Stimulated activated CD4-positive, alpha-beta T cell treated with anti-CD3 and anti-CD28 coated beads, TNF-alpha, amount 100 ng/mL, for 4 hours (primary cell): ENCODE measurements at places on chromosomes 12 and 14.
A peak's percentile ranks its signal among the peaks of the same experiment; 100 is the strongest.

GRCh38 chr12:125166041-125166440 lies 100.8 kb downstream of the AACS start:
- no peak for DNase-seq

- DNase-seq = peak; percentile 26
These were observed 16.0 kb upstream of the ENDOU start for GRCh38 chr12:47741340-47741703.

GRCh38 chr14:64095620-64096019 lies 198.6 kb downstream of the ESR2 start:
- no peak for DNase-seq

- DNase-seq = no peak
These were observed 17.3 kb upstream of the CCDC196 start for GRCh38 chr14:66468778-66469367.

DNA sequence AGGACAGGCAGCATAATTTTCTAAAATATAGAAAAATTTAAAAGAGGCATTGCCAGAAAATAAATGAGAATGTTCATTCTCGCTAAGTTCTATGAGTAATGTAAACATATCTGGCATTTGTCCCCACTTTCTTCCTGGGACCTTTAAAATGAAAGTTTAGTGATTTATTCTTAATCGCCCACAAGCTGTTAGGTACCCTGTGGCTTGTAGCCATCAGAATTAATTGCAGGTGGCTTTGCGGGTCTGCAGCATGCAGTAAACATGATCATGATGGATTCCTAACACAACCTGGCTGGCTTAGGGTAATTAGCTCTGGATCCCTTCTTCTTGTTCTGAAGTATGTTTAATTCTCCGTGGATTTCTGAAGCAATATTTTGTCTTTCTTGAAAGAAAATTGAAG lies 103.5 kb upstream of the FRMD6 start:
- DNase-seq = no peak

DNA sequence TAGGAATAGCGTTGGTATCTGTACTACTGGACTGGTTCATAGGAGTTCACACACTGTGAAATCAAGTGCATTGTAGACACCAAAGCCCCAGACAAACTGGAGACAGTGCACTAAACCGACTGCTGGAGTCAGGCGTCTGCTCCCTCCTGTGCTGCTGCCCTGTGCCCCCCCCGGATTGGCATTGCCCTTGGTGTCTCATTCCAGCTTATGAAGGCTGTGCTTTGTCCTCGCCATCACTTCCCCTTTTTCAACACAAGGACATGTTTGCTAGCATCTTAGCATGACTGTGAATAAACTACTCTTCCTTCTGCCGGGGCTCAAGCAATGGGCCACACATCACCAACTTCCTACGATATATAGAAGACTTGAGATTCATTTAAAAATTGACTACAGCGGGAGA lies 84.0 kb downstream of the TMCC3 start:
- no peak for DNase-seq

DNA sequence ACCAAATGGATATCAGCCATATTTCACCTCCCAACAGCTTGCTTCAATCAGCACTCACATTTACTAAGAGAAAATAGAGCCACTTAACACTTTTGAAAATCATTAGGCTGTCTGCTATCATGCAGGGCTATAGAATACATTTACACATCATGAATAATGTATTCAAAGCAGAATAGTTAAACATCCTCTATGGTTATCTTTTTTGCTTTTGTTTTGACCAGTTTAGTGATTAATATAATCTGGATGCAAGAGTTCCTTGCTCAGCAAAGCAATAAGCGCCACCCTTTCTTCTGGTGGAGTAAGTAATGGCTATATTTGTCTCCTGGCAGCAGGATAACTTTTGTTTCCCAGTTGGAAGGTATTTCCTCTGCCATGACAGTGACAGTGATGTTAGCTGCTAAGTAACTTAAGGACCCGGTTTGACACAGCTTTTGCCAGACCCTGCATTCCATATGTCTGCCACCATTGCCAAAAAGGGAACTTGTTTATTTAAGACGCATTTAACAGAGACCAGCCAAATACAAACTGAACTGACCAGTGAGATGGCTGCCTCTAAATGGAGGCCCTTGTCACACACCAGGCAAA lies 70.3 kb upstream of the NR2C1 start:
- no peak for DNase-seq

DNA sequence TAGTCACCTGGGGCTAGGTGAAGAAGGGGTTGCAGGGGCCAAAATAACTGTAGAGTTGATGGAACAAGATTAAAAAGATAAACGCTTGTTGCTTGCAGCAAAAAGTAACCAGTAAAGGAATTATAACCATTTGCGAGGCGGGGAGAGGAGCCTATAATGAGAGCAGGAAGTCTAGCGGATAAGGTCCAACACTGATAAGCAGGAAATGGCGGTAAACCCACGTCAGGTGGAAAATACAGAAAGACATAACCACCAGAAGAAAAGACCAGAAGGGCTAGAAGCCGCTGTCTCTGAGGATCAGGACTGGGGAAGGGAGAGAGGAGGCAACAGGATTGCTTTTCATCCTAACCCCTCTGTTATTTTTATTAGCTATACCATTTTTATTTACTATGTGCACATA lies 303.3 kb downstream of the DPF3 start:
- no peak for DNase-seq

DNA sequence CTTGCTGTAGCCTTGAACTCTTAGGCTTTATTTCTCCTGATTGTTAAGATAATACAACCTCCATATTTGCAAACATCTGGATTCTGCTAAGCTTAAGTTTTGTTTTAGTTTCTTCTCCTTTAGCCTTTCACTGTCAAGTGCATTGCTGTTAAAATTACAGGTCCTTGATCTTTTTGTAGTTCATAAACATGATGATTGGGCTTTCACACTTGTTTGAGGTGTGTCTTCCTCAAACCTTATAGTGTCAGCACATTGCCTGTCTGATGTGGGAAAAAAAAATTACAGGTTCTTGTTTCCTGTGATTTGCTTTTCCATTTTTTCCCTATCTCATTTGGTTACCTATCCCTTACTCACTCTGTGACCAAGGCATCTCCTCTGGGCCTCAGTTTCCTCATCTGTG lies 59.2 kb downstream of the BICDL1 start:
- DNase-seq = no peak

DNA sequence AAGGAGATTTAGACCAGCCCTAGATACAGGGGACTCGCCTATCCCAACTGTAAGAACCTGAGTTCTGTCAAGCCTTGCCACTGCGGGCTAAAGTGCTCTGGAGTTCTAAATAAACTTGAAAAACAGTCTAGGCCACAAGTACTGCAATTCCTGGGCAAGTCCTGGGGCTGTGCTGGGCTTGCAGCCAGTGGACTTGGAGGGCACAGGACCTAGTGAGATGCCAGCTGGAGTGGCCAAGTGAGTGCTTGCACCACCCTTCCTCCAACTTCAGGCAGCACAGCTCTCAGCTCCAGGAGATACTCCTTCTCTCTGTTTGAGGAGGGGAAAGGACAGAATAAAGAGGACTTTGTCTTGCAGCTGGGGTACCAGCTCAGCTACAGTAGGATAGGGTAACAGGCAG lies 307.6 kb upstream of the FBXO33 start:
- DNase-seq = no peak

DNA sequence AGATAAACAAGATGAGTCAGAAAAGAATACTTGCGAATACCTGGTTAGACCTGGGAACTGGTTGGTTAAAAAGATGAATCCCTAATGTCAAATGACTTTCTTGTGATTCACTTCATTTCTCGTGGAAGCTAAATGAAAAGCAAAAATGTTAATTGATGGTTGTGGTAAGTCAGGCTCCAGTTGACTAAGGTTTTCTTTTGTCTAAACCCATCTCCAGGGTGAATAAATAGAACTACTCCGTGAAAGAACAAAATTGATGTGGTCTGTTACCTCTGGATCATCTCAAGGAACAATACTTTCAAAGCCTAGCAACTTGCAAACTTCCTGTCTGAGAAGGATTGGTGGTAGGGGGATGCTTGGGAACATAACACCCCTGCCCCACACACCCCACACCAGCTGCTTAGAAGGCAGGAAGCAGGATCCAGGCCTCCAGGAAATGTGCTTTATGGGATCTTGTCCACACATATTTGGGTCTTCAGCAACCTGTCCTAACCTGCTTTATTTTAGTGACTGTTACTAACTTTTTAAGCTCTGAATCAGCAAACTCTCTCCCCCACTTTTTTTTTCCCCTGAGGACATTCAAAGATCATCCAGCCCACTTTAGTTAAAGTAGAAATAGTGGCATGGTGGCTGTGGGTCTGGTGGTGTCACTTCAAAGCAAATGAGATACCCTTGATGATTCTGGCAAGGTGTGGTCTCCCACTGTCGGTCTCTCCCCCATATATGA lies 60.4 kb upstream of the PTHLH start:
- no peak for DNase-seq

- no peak for DNase-seq
These were observed 121.0 kb downstream of the SCARB1 start for GRCh38 chr12:124742678-124743077.

DNA sequence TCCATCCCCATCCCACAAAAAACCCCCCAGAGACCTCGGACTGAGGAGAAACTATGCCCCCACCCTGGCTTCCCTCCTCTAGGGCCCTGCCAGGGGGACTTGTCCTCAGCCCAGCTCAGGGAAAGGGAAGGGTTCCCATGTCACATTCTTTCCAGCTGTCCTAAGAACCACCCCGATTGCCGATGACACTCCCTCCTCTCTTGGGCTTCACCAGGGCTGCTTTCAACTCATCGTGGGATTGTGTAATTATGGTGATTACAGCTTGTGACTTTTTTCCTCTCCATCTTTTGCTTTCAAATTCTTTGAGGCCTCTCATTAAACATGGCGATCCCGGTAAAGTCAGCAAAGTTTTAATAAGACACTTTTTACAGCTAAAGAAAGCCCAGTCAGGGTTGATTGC lies 344.0 kb downstream of the DPF3 start:
- no peak for DNase-seq

- DNase-seq = no peak
These were observed 193.7 kb upstream of the RTL1 start for GRCh38 chr14:101097109-101097793.

DNA sequence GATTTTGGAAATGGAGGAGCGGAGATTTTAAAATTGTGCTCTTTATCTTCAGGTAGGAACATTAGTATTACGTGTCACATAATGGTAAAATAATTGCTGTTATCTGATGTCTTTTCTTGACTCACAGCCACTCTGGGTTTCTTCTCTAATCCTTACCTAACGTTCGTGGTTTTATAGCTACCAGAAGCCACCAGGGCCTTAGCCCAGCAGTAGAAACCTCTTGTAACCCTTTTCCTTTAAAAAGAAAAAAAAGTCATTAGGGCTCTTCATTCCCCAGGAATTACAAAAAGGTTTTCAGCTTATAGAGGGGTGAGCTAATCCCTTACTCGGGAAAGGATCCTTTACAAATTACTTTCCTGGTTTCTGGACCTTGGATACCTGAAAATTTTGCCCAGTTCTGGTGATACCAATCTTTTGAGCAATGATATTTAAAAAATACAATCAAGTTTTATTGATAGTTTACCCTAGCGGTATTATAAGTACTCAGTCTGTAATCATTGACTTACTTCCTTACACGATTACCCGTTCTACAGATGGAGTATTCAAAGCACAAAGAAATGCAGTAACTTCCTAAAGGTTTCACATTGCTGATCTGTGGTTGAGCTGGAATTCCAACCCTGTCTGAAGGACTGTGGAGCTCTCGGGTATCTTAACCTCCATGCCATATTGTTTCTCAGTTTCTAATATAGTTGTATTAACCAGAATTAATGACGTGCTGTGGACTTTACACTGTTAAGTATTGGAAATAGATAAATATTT lies 1.6 kb downstream of the GABARAPL1 start:
- DNase-seq = no peak

- no peak for DNase-seq
These were observed 24.0 kb downstream of the SERPINA11 start for GRCh38 chr14:94428610-94429009.

DNA sequence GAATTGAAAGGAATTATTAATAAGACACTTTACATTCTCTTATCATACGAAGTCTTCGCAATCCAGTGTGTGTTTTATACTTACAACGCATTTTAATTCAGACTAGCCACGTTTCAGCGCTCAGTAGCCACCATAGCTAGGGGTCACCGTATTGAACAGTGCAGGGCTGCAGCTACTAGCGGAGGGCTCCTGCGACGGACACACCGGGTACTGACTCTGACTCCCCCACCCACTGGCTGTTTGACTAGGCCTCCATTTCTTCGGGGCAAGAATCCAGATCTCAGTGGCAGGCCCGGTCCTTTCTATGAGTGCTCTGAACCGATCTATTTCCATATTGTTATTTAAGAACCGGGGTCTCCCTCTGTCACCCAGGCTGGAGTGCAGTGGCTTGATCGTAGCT lies 1.5 kb upstream of the CDK2AP1 start:
- DNase-seq = no peak

DNA sequence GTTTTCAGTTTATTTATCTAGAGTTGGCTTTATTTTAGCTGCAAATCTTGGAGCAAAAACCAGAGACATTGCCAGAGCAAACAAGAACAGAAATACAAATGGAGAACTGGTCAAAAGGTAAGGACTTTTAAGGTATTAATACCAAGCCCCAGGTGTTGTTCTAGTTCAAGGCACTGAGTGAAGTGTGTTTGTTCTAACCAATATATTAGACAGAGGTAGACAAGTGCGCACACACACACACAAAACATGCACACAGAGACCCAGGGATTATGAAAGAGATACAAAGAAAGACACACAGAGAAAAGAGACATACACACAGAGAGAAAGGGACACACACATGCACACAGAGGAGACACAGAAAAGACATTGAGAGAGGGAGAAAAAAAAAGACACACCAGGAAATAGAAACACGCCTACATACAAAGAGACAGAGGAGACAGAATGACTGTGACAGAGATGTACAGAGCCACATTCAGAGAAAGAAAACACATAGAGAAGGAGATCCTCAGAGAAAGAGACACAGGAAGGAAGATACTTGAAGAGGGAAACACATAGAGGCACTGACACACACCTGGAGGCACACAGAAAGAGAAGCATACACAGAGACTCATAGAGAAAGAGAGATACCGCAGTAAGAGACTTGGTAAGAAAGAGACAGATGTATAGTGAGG lies 50.2 kb downstream of the MIPOL1 start:
- no peak for DNase-seq

GRCh38 chr12:16352481-16352880 lies 5.0 kb downstream of the MGST1 start:
- no peak for DNase-seq

GRCh38 chr12:98295681-98296080 lies 219.7 kb upstream of the TMPO start:
- no peak for DNase-seq

DNA sequence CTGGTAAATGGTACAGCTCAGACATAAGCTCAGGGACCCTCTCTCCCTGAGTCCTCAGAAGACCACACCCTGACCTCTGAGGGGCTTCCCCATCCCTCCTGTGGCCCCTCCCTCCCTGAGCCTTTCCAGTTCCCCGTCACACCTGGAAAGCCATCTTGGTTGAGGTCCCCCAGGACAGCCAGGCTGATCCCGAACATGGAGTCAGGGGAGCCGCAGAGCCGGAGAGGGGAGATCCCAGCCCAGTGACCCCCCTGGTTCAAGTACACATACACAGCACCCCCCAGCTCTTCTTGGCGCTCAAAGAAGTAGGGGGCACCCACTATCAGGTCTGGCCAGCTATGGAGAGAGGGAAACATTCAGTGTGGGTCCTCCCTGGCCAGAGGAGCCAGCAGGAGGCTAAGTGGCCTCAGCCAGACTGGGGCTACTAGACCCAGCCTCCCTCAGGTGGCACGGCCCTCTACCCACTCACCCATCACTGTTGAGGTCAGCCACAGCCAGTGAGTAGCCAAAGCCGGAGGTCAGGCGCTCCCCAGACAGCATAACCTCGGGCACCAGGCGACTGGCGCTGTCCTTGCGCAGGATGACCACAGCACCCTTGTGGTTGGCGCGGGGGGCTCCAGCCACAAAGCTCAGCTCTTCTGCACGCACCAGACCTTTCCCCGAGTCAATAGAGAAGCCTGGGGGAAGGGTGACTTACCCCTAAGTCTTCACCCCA lies 9.3 kb downstream of the ITGA7 start:
- DNase-seq = no peak
